ENCODE measurements at places on chromosomes 16 and 17.

- no peak for DNase-seq
Observed at GRCh38 chr17:40209404-40210093, 9.6 kb upstream of the WIPF2 start.

- DNase-seq, result peak; percentile 69
Observed at GRCh38 chr17:47707056-47707804, 13.3 kb downstream of the TBKBP1 start.

GRCh38 chr17:41524261-41524660, 3.8 kb downstream of the KRT19 start:
- no peak for DNase-seq

DNA sequence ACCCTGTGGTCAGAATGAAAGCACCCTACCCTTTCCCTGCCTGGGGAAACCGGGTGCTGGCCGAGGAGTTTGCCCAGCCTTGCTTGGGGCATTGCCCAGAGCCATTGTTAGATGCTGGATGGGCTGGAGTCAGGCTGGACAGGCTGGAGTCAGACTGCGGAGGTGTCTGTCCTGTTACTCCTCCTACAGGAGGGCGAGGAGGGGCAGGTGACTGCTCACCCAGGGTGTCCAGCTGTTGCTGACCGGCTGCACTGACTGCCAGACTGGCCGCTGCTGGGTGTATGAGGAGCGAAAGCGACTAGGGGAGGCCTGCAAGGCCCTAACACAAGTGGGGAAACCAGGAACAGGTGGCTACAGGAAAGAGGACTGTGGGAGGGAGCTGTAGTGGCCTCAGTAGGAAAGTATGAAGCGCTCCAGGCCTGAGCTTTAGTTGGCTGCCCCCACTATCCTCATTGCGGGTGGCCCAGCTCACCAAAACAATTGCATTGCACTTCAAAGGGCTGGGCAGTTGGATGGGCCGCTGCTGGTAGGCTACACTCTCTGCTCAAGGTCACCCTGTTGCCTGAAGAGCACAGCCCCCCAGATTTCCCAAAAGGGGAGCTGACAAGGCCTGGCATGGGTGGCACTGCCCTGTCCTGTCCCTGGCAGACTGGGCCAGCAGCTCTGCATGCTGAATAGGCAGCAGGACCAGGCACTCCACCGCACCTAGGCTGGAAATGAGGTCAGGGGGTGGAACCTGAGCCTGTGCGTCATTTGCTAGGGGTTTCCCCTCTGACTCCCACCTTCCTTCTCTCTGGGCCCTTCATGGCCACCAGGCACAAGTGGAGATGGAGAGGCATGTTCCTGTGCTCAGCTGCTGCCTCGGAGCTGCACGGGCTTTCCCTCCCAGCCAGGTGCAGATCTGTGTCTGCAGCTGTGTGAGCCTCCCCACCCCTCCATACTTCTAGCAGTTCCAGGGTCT, 18.4 kb downstream of the LDHD start:
- no peak for DNase-seq

DNA sequence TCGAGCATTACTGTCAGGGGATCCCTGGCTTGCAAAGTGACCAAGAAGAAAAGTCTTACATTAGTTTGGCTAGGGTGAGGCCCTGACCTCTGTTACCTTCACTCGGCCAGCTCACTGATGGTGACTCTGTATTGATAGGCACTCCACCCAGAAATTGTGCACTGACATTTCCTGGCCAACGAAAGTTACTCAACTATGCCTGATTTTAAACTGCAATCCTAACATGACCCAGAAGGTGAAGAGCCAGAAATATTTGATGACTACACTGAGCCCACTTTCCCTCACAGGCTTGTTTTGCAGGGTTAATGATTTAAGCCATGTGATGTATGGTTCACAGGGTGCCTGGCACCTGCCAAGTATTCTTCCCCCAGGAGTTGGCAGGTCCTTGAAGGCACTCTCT, 208.2 kb upstream of the MAF start:
- no peak for DNase-seq

GRCh38 chr16:88649924-88650748, 717 bp downstream of the CYBA start:
- DNase-seq, result no peak

DNA sequence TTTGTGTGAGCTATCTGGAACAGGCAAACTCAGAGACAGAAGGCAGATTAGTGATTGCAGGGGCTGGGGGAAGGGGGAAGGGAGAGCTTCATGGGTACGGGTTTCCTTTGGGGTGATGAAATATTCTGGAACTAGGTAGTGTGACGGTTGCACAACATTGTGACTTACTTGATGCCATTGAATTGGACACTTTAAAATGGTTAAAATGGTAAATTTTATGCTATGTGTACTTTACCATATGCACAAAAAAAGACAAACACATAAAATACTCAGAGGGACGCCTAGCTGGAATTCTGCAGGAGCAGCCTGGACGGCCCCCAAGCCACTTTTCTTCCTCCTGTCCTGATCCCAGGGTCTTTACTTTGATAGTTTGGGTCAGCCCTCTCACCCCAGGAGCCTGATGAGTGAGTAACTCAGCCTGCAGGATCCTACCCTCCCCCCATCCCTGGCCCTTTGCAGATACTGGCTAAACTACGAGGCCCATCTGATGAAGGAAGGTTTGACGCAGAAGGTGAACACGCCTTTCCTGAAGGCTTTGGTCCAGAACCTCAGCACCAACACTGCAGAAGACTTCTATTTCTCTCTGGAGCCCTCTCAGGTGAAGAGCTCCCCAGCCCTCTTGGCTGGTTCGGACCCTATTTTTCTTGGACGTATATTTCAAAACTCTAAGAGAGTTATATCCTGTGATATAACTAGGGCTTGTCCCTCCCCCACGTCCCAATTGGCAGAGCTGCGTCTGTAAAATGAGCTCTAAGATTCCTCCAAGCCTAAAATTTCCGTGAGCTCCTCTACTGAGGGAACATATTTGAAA, 7.8 kb downstream of the ADGRG3 start:
- no peak for DNase-seq

DNA sequence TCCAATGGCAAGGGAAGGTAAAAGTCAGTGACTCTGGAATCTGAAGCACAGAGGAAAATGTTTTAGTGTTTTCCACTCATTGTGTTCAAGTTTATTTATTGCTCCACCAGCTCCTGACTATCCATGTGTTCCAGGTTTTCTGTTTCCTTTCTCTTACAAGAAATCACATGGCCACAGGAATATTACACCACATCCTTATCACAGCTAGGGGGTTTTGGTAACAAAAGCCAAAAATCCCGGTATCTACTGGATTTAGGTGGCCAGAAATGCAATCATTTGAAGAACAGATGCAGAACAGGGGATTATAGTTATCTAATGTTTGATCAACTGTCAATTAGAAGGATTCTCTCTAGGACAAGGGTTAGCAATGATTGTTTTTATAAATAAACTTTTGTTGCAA, 47.9 kb downstream of the STH start:
- DNase-seq, result no peak

GRCh38 chr16:74480150-74481029, 59.1 kb upstream of the CLEC18B start:
- no peak for DNase-seq

DNA sequence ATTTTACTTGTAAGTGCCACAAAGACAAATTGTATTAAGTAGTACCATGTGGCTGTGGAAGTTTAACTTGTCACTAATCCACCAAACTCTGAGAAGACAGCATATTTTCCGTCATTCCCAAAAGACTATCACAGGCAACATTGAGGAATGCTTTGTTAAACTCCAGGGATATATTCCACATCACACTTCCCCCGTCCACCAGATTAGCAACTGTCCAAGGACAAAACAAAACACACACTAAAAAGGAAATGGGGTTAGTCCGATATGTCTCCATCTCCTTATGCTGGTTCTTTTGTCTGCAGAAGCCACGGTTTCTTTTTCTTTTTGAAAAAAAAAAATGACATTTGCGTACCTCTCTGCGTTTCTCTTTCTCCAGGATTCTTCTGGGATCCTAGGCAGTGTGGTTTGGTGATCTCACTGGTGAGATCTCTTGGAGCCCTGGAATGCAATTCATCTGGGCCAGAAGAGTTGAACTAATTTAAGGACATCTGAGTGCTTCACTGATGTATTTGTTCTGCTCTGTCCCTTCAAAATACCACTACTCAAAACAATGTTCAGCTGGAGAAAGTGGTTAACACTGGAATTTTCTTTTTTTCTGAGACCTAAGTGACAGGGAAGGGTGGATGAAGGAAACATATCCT, 40.6 kb downstream of the PRKCB start:
- no peak for DNase-seq

- peak; percentile 85 for DNase-seq
Observed at GRCh38 chr16:78503602-78504001, 404.1 kb downstream of the WWOX start.

DNA sequence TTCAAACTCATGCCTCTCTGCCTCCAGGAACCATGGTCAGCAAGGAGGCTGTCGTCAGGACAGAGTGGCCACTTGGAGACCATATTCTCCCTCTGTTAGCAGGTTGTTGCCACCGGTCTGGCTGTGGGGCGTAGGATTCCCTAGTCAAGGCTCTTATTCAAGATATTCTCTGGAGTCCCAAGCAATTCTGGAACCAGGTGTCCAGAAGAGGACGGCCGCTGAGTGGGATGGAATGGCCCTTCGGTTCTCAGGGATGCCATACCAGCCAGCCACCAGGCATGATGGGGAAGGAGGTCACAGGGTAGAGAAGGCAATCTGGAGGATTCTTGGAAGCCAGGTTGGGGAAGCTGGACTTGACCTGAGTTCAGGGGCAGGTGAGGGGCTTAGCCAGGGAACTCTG, 173.5 kb downstream of the GSG1L start:
- no peak for DNase-seq

DNA sequence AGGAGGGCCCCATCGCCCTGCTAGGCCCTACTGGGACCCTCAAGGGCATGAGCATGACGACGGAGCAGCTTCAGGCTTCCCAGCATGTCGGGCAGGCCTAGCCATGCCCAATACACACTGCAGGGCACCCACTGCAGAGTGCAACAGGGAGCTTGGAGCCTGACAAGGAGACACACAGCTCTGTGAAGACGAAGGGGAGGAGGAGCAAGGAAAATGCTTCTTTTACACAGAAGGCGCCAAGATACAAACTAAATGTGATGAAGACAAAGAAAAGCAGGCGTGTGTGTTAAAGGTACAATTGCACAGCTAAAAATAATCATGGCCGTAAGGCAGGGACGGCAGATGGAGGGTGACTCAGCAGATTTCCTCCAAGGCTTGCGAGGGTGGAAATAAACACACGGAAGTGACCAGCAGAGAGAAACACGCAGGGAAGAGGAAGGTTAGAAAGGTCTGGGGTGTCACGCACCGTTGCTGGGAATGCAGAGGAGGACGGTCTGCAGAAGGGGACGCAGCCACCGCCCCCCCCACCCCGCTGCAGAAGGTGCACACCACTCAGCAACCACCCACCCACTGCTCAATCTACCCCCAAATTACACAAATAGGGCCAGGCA, 108.5 kb downstream of the ZNF778 start:
- DNase-seq, result peak; percentile 79

- no peak for DNase-seq
Observed at GRCh38 chr17:57099165-57099564, 14.1 kb downstream of the AKAP1 start.

GRCh38 chr17:80395402-80396151, 19.4 kb upstream of the ENDOV start:
- DNase-seq, result no peak

DNA sequence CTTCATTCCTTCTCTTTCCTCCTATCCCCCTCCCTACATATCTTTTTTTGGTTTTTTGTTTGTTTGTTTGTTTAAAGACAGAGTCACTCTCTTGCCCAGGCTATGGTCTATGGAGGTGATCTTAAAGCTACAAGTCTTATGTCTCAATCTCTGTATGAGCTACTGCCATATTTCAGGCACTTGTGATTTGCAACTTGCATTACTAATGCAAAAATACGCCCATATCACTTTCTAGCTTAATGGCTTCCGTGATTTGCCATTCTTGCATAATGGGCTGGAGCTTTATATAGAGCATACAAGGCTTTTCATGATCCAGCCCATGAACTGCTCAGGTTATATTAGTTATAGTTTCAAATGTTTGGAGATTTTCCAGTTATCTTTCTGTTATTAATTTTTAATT, 7.5 kb downstream of the CFAP97D1 start:
- no peak for DNase-seq

- no peak for DNase-seq
Observed at GRCh38 chr17:74012465-74012864, 191.0 kb upstream of the RPL38 start.

GRCh38 chr16:81008505-81008789, 1.4 kb downstream of the CENPN start:
- no peak for DNase-seq
